ENCODE measurements at places on chromosomes 11 and 22.
A peak's percentile ranks its signal among the peaks of the same experiment; 100 is the strongest.

GRCh38 chr11:28346721-28347120 lies 238.5 kb downstream of the METTL15 start:
- no peak for DNase-seq

DNA sequence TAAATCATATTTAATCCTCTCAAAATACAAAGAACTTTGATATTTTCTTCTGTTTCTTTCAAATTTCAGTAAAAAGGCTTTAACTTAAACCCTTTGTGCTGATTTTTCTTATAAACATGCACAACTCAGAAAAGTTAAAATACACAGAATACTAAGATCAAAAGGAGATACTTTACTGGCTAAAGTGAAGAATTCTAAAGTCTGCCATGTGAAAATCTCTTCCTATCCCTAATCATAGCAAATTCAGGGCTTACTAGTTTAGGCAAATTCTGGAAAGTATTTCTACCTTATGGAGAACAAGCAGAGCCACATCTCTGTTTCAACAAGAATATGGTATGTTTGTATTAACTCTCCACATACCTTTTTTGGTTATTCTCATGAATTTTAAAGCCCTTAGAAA lies 96.6 kb downstream of the PGR start:
- no peak for DNase-seq

GRCh38 chr11:65452806-65453490 lies 30.4 kb downstream of the NEAT1 start:
- no peak for DNase-seq

- DNase-seq = no peak
Measured at GRCh38 chr22:47091921-47092700, 329.7 kb downstream of the TBC1D22A start.

GRCh38 chr22:32475468-32476010 lies 928 bp downstream of the FBXO7 start:
- peak; percentile 67 for DNase-seq

GRCh38 chr11:103541186-103541795 lies 432.1 kb downstream of the DYNC2H1 start:
- no peak for DNase-seq
